T-helper 1 cell treated with Interleukin-12 subunit alpha and Interleukin-12 subunit beta and Interleukin-4 antibody, amounts not matched to agents 30 ng/mL and 1 ng/mL, for 36 hours (primary cell): ENCODE measurements at places on chromosomes 2 and 18. TPM values are rescaled to one million over a fixed set of nuclear protein-coding genes. Genes with fewer than 3 reads are reported as not detected.

The CXCR2 gene
- 0.12 TPM in 2 replicates for total RNA-seq

The MXD1 gene
- total RNA-seq, result 30.2 and 32.0 TPM in 2 replicates

The NR4A2 gene
- total RNA-seq, result 5.5 TPM in 2 replicates

The GLI2 gene
- 2.5 TPM in 2 replicates for total RNA-seq
